H9 (cell line): ENCODE measurements at places on chromosomes 3 and 15. TPM values are rescaled to one million over a fixed set of nuclear protein-coding genes. Genes with fewer than 3 reads are reported as not detected.

CLDN18 gene
- total RNA-seq, result not detected in 2 replicates

- H3K4me1 ChIP-seq, result no peaks in the 10 kb centered on the region
- H3K4me3 ChIP-seq, result no peak overlapping the region
- H3K36me3 ChIP-seq, result peaks cover 6% of the 10 kb centered on the region; the same call in 1 of the 3 replicates
- H3K27me3 ChIP-seq, result no peaks in the 10 kb centered on the region
Measured at GRCh38 chr3:173066044-173067004, 74.7 kb downstream of the SPATA16 start.

DNA sequence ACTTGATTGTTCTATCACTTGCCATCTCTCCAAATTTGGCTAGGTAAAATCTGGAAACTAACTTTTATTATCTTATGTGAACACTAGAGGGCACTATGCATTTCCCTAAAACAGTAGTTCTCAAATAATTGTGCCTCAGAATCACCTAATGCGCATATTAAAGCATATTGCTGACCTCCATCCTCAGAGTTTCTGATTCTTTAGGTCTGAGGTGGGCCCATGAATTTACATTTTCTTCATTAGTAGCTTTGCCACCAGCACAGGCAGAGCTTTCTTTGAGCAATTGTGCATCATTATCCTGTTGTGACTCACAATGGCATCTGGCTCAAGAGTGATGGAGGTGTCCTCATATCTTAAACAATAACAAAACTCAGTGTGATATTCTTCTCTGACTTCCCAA, 17.5 kb upstream of the BCHE start:
- DNase-seq, result no peak
- no peak overlapping the region for H3K4me3 ChIP-seq
- no peaks in the 10 kb centered on the region for H3K27me3 ChIP-seq
- H3K4me1 ChIP-seq, result no peaks in the 10 kb centered on the region
- no peaks in the 10 kb centered on the region for H3K36me3 ChIP-seq

- peaks cover 25% of the 10 kb centered on the region for H3K36me3 ChIP-seq
- H3K27me3 ChIP-seq, result no peaks in the 10 kb centered on the region
- no peak overlapping the region for H3K27ac ChIP-seq
- H3K4me3 ChIP-seq, result no peak overlapping the region
- no peaks in the 10 kb centered on the region for H3K4me1 ChIP-seq
- DNase-seq, result no peak
Measured at GRCh38 chr15:92687195-92687602, 31.6 kb upstream of the FAM174B start.

GRCh38 chr15:90063770-90064247, 38.5 kb downstream of the IDH2 start:
- no peak overlapping the region for H3K27ac ChIP-seq
- H3K27me3 ChIP-seq, result no peaks in the 10 kb centered on the region
- H3K4me3 ChIP-seq, result no peak overlapping the region
- no peak for DNase-seq
- H3K4me1 ChIP-seq, result peaks cover 25% of the 10 kb centered on the region; the same call in 1 of the 2 replicates

GRCh38 chr3:189699885-189700284, 68.7 kb downstream of the TP63 start:
- no peaks in the 10 kb centered on the region for H3K4me1 ChIP-seq
- DNase-seq, result no peak
- H3K27me3 ChIP-seq, result no peaks in the 10 kb centered on the region
- H3K27ac ChIP-seq, result no peak overlapping the region
- no peak overlapping the region for H3K4me3 ChIP-seq
- no peaks in the 10 kb centered on the region for H3K36me3 ChIP-seq

GRCh38 chr3:79564192-79564591, 203.6 kb downstream of the ROBO1 start:
- H3K4me1 ChIP-seq, result no peaks in the 10 kb centered on the region
- DNase-seq, result no peak
- H3K36me3 ChIP-seq, result no peaks in the 10 kb centered on the region
- no peak overlapping the region for H3K4me3 ChIP-seq
- no peak overlapping the region for H3K27ac ChIP-seq
